Activated CD4-positive, alpha-beta T cell treated with anti-CD3 and anti-CD28 coated beads for 24 hours (primary cell): ENCODE measurements at places on chromosomes 1 and 21.

GRCh38 chr1:7186382-7187111, 401.3 kb downstream of the CAMTA1 start:
- DNase-seq: no peak

DNA sequence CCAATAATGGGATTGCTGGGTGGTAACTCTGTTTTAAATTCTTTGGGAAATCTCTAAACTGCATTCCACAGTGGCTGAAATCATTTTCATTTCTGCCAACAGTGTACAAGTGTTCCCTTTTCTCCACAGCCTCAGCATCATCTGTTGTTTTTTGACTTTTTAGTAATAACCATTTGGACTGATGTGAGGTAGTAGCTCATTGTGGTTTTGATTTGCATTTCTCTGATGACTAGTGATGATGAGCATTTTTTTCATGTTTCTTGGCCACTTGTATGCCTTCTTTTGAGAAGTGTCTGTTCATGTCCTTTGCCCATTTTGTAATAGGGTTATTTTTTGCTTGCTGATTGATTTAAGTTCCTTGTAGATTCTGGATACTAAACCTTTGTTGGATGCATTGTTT, 131.9 kb upstream of the B3GALT2 start:
- DNase-seq: no peak

DNA sequence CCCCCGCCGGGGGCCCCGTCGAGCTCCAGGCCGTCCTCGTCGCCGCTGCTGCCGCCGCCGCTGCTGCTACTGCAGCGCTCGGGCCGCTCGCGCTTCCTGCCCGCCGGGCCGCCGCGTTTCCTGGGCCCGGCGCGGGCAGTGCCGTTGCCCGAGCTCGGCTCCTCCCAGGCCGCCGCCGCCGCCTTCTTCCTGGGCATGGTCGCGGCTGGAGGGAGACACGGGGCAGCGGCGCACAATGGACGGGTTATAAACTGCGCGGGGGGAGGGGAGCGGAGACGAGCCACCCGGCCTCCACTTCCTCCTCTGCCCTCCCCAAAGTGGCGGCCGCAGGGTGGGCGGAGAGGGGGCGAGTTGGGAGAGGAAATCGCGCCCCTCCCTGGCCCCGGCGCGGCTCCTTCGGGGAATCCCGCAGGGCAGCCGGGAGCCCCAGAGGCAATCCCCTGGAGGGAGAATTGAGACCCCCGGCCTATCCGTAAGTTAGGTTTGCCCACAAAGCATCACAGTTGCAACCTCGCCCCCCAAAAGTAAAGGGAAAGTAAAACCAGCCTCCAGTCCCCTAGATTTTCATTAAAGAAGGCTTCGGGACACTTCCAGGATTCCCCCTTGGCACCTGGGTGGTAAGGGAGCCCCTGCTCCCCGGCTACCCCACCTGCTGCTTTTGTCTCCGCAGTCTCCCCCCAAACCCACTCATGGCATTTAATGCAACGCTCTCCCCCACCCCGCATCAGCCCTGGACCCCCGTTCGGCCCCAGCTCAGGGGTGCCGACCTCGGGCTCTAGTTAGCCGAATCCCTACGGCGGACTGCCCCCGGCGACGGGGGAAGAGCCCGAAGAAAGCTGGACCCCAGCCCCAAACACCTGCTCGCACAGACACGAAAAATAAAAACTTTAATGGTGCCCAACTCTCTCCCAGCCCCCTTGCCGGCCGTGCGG, 893 bp downstream of the RCC2 start:
- peak; percentile 69 for DNase-seq

GRCh38 chr1:116947092-116947860, 37.6 kb downstream of the PTGFRN start:
- no peak for DNase-seq

GRCh38 chr1:93244298-93245069, 64.0 kb downstream of the CCDC18 start:
- no peak for DNase-seq

- no peak for DNase-seq
Observed at GRCh38 chr1:26838474-26839338, 12.2 kb downstream of the ZDHHC18 start.

- no peak for DNase-seq
Observed at GRCh38 chr21:23801292-23801691, 1806.0 kb downstream of the MRPL39 start.

- DNase-seq: no peak
Observed at GRCh38 chr21:15742052-15742670, 12.4 kb downstream of the USP25 start.

DNA sequence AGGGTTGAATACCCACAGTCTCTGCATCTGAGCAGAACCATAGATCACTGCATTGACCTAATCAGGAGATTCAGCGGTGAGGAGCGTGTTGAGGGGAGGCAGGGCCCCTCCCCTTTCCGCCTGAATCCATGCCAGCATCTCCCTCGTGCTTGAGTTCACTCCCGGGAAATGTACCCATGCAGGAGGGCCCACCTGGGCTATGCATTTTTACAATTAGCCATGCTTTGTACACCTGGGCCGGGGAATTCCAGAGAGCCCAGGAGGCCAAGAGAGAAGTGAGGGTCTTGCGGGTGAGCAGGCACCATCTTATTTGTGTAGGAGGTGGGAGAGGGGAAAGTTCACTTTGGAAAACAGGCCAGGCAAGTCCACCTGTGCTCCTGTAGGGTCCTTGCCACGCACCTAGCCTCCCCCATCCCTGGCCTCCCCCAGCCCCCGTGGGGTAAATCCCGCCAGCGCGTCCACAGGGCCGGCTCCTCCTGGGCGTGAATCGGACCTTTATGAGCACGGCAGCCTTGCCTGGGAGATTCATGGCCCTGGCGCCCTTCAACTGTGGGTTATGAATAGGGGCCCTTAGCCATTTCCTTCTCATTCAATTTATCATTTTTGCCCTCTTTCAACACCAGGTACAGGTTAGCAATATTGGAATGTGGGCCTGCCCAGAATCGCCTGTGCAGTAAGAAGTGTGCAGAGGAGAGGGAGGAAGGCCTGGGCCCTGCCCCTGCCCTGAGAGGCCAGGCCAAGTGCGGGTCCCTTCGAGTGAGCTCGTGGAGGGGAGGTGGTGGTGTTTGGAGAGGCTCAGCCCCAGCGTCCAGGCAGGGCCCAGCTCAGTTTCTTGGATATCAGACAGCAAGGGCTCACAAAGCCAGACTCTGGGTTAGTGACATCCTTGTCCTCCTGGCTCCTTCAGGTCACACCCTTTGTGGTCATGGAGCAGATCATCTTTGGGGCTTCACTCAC, 84.4 kb upstream of the ACTRT2 start:
- no peak for DNase-seq

GRCh38 chr1:192545896-192546521, 29.6 kb upstream of the RGS1 start:
- no peak for DNase-seq

GRCh38 chr1:12754738-12755137, 8.7 kb downstream of the CFAP107 start:
- DNase-seq: no peak

DNA sequence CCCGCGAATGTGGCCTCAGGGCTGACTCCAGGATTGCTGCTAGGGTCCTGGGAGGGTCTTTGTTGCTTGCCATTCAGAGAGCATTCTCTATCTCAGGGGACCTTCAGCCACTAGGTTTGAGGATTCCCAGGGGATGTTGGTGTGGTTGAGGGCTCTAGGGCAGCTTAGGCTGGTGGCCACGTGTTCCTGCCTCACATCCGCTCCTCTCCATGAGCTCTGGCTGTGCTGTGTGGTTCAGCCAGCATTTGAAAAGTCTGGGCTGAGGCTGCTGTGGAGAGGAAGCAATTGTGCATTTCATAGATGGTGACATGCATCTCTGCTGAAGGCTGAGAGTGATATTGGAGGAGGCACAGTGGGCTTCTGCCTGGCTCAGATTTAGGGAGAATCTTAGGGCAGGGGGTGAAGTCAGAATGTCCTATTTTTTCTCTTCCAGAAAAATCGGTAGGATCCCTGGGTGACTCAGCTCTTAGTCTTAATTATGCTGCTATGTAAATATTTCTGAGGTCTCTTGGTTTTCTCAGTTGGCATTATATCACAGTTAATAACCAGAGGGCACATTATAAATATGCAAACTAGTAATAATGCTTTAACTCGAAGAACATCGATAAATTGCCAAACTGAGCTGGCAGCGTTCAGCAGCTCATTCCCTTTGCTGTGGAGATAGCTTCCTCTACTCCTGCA, 182.3 kb downstream of the CAMTA1 start:
- DNase-seq: no peak

DNA sequence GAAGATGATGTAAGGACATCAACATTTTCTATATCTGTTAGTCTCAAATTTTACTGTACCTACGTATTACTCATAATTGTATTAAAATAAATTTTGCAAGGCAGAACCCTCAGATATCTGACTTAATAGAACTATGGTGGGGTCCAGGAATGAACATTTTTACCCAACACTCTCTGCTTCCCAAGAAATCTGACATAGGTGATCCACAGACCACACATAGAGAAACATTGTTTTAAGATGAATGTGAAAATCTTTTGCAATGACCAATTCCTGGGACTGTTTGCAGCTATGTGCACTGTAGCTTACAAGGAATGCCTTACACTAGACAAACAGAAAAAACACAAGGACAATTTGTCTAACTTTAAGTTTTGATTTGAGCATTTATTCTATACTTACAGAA, 645.6 kb upstream of the ADGRL2 start:
- no peak for DNase-seq

DNA sequence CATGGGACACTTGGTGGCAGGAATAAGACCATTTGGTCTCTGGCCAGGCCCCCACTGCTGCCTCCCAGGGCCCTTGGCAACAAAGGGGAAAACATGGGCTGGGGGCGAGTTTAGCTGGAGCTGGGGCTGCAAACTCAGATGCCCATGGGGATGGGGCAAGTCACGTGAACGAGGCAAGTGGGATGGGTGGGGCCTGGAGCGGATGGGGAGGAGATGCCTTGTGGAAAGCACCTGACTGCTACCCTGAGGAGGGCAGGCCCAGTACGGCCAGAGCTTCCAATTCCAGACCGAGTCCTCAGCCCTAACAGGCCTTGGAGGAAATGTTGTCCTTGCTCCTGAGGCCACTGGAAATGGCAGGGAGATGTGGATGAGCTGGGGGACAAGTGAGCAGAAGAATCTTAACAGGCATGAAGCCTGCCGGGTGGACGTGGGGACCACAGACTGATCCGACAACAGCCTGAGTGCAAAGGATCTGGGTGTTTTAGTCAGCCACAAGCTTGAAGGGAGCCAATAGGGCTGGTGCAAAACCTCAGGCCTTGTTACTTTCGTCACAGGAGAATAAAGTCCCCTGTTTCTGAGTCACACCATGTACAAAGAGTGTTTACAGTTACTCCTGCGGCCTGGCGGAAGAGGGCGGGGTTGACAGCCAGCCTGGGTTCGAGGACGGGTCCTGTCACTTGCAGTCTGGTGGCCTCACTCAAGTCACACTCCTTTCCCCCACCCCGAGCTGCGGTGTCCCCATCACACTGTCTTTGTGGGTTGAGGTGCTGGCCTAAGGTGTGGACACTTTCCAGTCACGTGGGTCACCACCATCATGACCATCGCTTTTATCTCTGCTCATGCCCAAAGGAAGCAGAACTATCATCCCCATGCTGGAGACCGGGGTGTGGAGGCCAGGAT, 19.1 kb downstream of the RUNX3 start:
- no peak for DNase-seq
